Hematopoietic multipotent progenitor cell treated with erythropoietin and hydrocortisone succinate and interleukin-3 and kit ligand, for 6 days (in vitro differentiated cells): ENCODE measurements at places on chromosomes 11 and 22.

DNA sequence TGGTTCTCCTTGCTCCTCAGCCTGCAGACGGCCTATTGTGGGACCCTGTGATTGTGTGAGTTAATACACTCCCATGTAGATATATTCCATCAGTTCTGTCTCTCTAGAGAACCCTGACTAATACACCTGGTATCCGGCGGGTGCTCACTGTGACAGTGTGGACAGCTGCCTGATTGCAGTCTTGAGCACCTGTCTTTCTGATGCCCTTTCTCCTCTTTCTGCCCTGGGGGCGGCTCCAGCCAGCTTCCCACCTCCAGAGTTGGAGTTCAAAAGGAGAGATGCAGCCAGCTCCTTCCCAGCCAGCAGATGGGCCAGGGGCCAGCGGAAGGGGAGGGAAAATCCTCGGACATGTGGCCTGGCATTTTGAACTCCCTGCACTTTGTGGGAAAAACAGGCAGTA is 15.0 kb downstream of the SMIM38 start:
- DNase-seq = no peak

- peak; percentile 48 for DNase-seq
These were observed 71.3 kb downstream of the ATXN10 start for GRCh38 chr22:45742866-45743450.

- DNase-seq = no peak
These were observed 48.9 kb upstream of the TCF20 start for GRCh38 chr22:42319386-42319785.

DNA sequence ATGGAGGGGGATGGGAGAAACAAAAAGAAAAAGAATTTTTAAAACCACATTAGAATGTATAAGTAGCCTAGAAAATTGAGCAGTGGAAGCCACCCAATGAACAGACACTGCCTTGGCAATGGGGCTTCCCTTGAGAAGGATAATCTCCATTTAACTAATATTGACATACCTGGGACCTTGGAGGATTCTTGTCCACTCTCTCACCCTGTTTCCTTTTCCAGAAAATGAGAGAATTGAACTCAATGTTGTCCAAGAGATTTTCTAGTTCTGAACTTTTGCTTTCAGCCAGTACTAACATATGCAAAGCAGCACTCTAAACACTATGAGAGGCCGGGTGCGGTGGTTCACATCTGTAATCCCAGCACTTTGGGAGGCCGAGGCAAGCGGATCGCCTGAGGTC is 524 bp downstream of the MS4A8 start:
- no peak for DNase-seq

GRCh38 chr11:119861160-119861559 is 132.2 kb upstream of the NECTIN1 start:
- no peak for DNase-seq

GRCh38 chr11:28110821-28111200 is 2.6 kb downstream of the METTL15 start:
- DNase-seq = peak; percentile 38

DNA sequence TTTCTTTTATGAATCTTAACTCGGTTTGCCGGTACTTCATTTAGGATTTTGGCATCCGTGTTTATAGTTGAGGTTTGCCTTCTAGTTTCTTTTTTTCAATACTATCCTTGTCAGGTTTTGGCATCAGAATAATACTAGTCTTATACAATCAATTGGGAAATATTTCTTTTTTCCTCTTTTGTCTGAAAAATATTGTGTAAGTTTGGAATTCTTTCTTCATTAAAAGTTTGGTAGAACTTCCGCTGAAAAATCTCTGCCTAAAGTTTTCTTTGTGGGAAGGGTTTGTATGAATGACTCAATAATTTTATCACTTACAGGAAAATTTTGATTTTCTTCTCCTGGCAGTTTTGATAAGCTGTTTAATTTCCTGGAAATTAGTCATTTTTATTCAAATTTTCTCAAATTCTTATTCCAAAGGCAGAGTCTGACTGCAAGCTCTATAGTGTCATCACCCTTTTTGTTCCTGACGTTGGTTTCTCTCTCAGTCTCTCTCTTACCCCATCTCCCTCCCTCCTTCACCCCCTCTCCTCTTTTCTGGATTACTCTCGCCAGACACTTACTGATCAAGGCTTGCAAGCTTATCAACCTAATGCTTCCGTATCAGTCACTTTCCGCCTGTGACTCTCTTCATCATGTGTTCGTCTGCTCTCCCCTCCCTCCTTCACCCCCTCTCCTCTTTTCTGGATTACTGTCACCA is 555.7 kb downstream of the TBC1D22A start:
- DNase-seq = no peak

- no peak for DNase-seq
These were observed 267.2 kb downstream of the BUD13 start for GRCh38 chr11:116505298-116506262.

- DNase-seq = no peak
These were observed 9.4 kb upstream of the SOX6 start for GRCh38 chr11:16365581-16366228.

GRCh38 chr11:8501836-8502235 is 92.2 kb downstream of the STK33 start:
- no peak for DNase-seq

DNA sequence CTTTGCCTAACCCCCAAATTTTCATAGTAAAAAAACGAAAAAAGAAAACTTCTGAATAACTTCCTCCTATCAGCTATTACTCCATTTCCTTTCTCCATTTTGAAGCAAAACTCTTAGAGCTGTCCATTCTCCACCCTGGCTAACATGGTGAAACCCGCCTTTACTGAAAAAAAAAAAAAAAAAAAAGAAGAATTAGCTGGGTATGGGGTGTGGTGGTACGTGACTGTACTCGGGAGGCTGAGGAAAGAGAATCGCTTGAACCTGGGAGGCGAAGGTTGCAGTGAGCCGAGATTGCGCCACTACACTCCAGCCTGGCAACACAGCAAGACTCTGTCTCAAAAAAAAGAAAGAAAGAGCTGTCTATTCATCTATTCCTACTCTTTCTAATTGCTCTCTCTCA is 11.3 kb upstream of the NXF1 start:
- DNase-seq = no peak

DNA sequence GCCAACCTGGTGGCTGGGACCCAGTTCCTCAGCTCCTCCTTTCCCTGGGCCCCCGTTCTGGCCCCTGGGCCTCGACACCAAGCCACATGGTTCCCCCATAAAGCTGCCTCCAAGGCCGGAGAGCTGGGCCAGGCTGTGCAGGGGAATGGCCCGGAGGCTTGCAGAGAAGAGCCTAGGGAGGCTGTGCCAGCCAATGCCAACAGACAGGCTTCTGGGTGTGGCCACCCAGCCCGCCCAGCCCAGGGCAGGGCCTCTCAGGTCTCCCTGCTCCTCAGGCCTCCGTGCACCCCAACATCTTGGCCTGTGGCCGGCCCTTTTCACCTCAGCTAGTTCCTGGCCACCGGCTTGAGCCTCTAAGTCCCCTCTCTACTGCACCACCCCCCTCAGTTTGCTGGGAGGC is 17.4 kb upstream of the FLRT1 start:
- no peak for DNase-seq

DNA sequence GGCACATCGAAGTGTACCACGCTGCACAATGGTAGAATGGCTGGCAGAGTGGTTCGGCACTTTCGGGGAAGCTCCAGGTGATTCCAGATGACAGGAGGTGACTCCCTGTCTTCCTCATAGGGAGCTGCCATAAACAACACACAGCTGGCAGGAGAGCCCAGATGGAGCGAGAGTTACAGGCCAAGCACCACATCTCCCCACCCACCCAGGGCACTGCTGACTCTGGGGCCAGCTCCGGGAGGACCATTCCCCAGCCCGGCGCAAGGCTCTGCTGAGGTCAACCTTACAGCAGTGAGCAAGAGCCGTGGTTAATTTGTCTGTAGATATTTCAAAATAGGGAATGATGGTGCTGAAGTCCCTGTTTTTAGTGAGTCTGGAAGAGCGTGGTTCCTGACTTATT is 78.8 kb upstream of the HMGXB4 start:
- no peak for DNase-seq

GRCh38 chr11:2794046-2794967 is 91.3 kb downstream of the CDKN1C start:
- no peak for DNase-seq

- DNase-seq = no peak
These were observed 69.6 kb downstream of the KIAA1671 start for GRCh38 chr22:25021976-25022711.

DNA sequence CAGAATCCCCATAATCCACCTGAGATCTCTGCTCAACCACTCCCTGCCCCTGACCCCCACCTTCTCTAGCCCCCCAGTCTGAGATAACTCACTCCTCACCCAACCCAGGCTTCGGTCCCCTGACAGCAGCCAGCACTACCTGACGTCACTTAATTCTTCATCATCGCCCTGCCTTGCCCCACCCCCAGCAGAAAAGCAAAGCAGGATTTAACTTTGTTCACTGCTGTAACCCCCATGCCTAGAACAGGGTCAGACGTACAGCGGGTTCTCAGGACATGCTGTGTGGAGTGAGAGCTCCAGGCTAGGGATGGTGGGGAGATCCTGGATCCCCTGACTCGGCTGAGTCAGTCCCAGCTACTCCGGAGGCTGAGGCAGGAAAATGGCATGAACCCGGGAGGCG is 45.8 kb downstream of the ELFN2 start:
- no peak for DNase-seq

GRCh38 chr22:36373258-36373579 is 14.5 kb downstream of the MYH9 start:
- DNase-seq = no peak

GRCh38 chr11:56885177-56885576 is 103.5 kb upstream of the OR5AK2 start:
- no peak for DNase-seq

DNA sequence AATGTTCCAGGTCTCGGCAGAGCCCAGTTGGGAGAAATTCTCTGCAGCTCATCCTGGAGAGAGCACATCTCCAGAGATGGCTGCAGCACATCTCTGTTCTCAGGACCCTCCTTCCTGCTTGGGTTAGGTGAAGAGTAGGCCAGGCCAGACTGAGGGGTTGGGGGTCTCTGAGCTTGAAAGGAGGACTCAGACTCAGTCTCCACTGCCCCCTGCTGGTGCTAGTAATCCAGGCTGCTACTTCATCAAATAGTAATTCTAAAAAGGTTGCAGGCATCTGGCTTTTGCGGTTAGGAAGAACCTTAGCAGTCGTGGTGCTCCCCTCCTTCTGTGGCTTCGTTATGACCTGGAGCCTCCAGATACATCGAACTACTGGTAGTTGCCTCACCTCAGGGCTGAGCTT is 9.7 kb downstream of the TUB start:
- DNase-seq = peak; percentile 65

GRCh38 chr11:64210301-64211020 is 3.9 kb downstream of the FERMT3 start:
- DNase-seq = no peak

DNA sequence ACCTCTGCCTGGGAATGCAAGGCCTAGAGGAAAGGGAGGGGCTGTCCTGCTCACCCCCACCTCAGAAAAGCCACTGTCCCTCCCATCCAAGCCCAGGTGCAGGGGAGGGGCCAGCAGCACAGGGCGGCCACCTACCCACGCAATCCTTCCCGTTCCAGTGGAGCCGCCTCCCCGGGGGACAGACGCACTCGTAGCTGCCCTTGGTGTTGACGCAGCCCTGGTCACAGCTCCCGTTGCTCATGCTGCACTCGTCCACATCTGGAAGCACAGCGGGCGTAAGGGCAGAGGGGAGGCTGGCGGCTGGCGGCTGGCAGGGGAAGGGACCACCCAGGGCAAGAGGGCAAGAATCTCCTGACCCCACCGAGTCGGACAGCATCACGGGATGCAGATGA is 40.3 kb upstream of the TTLL12 start:
- DNase-seq = no peak

GRCh38 chr22:27747396-27748221 is 53.9 kb downstream of the MN1 start:
- DNase-seq = peak; percentile 42

DNA sequence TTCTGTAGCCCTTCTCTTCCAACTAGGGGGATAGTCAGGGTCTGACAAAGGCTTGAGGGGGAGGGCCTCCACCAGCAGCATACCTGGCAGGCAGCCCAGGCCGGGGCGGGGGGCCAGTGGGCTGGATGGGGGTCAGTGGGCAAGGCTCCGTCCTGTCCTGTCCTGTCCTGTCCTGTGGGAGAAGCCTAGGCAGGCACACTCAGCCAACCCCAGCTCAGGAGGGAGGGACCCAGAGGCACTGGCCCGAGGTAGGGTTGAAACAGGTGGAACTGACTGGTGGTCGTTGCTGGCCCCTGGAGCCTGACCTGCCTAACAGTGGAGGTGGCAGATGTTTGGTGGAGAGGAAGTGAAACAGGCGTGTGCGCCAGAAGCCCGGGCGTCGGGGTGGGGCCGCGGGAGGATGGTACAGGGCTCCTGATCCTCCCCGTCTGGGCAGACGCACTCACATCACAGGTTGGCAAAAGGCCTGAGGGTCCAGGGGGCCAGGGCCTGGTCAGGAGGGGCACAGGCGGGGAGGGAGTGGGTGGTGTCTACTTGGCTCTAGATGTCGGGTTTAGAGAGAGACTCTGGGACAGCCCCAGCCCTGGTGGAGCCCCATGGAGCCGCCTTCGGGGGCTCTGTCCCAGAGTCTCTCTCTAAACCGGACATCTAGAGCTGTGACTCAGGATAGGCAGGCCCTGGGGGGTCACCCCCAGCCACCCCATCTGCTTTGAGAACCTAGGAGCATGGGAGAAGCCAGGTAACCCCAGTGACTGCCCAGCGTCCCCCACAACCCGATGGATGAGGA is 32.5 kb upstream of the GRAMD4 start:
- DNase-seq = peak; percentile 79

DNA sequence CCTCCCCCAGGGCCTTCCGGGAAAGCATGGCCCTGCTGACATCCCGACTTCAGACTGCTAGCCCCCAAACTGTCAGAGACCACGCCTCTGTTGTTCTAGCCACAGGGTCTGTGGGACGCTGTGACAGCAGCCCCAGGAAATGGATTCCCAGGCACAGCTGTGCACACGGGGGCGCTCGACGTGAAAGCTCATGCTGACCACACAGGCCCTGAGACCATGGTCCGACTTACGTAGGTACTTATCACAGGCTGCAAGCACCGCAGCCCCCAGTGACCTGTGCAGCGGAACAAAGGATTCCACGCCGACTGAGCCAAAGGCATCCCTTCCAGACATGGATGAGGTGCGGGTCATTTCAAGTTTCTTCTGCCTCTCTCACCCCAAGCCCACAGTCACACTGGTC is 150.6 kb downstream of the CTTN start:
- no peak for DNase-seq

DNA sequence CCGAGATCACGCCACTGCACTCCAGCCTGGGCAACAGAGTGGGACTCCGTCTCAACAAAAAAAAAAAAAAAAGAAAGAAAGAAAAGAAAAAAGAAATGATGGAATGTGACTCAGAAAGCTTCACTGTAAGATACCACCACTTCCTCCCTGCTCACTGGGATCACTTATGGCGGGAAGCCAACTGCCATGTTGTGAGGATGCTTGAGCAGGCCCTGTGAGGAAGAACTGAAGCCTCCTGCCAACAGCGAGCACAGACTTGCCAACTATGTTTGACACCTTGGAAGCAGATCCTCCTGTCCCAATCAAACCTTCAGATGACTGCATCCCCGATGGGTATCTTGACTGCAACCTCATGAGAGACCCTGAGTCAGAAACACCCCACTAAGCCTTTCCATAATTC is 8.3 kb downstream of the SEC14L6 start:
- no peak for DNase-seq
